ENCODE measurements at places on chromosomes 11 and 22.

DNA sequence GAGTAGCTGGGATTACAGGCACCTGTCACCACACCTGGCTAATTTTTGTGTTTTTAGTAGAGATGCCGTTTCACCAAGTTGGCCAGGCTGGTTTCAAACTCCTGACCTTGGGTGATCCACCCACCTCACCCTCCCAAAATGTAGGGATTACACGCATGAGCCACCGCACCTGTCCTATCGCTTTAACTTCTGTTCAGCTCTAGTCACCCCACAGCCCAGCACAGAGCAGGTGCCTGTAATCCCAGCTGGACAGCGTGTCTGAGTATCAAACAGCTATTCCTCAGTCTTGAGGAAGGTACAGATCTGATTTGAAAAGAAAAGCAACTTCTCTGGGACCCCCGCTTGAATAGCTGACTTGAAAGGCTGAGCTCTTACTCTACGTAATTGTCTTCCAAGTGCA lies 149.1 kb downstream of the CTTN start:
- no peak for DNase-seq

DNA sequence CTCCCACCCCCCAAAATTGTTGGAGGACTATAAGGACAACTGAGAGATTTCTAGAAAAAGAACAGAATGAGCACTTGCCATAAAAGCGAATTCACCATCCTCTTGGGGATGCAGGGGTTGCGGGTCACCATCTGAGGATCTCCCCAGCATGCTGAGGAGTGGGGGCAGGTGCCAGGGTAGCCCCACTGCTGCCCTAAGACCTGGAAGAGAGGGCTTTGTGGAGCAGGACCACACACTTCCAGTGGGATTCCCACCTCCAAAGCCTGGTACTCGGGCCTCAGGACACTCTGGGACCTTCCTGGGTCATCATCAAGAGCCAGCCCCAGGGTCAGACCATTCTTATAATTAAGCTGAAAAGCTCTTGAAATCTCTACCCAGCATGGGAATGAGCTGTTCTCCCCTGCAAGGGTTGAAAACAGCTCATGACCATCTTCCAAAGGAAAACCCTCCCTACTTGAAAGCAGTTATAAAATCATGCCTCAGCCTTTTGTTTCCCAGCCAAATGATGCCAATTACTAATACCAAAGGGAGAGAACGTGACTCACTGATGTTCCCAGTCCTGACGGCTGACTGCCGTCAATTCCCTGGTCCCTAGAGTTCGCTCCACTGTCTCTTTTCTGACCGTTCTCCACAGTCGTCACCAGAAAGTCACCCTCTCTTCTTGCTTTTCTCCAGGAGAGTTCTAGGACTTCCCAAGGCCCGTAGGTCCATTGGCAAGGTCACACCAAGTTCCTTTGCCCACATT lies 76.8 kb upstream of the CREB3L1 start:
- DNase-seq, result no peak

DNA sequence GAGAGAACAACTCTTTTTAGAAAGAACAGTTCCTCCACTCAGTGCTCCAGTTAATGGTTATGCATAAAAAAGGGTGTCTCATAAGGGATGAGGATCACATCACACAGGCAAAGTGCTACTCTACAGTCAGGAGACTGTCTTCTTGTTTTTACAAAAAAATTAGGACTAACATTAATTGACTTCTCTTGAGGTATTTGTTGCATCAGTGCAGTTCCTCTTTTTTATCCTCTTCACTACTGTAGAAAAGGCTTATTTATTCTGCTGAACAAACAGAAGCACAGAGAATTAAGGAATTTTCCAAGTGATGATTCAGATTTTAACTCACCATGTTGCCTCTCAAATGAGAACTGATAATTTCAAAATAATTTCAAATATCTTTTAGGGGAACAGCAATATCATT lies 1.9 kb downstream of the MMP8 start:
- no peak for DNase-seq

DNA sequence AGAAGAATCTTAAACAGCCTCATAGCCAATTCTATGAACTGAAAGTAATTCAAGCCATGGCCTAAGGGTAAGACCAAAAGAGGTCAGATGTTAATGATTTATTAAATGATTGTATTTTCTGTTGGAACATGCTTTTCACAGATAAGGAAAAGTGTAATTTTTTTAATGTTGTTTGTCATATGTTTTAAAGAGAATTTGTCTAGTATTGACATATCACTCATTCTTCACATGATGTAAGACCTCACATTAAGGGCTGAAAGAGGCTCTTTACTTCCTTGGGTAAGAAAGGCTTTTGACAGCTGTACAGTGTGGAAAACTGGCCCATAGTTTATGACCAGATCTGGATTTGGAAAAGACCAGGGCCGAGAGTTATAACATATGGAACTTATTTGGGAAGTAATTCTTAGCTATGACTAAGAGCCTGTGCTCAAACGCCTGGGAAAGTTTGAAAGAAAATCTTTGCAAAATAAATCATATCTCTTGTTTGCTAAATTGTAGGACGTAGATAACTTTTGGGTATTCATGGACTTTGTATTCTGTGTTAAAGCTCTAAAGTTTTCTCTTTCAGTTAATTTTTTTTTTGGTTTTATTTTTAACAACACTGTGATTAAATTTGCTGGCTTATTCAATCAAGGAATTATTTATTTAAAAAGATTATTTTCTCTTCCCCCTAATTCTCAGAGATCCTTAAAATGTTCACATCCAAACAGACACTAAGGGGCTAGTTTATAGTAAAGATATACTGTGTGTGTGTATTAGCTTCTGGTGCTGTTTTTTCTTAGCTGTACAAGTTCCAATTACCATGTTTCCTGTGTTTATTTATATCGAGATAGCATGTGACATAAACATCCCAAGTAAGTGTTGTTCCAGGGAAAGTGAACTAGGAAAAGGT lies 162.2 kb downstream of the ARHGAP42 start:
- DNase-seq, result no peak

GRCh38 chr11:94477624-94478023 lies 16.0 kb downstream of the MRE11 start:
- no peak for DNase-seq

DNA sequence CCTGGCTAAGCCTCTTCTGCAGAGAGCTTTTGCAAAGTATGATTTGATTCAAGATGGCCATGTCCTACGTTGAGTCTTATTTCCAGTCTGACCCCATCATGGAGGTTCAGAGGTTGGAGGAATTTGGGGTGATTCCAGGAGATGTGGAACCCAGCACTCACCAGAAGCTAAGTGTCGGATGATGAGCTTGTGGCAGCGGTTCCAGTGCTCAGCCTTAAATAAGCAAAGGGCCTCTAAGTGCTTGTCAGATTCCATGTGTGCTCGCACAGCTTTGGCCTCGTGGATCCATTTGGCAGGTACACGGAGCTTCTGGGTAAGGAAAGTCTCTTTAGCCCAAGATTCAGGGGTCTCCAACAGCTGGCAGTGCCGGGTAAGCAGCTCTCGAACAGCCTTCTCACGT lies 11.9 kb upstream of the CHRNA10 start:
- no peak for DNase-seq

DNA sequence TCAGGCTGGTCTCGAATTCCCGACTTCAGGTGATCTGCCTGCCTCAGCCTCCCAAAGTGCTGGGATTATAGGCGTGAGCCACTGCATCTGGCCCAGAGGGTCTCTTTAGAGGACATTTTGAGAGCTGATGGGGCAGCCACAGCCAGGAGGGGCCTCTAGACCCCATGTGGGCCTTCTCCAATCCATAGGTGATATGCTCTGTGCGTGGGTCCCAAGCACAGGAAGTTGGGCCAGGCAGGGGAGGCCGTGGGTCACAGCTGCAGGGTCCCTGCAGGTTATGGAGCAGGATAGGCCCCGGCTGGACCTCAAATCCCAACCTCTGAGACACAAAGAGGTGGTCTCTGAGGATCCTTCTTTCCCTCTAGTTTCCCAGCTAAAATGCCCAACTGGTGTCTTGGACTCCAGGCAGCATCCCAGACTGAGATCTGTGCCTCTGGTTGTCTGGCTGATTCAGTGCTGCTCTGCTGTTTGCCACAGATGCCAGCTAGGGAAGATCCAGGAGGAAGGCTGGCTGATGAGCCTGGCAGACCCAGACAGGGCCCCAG lies 1.5 kb downstream of the LRRC75B start:
- no peak for DNase-seq

GRCh38 chr11:94926271-94926625 lies 47.1 kb downstream of the CWC15 start:
- DNase-seq, result no peak

DNA sequence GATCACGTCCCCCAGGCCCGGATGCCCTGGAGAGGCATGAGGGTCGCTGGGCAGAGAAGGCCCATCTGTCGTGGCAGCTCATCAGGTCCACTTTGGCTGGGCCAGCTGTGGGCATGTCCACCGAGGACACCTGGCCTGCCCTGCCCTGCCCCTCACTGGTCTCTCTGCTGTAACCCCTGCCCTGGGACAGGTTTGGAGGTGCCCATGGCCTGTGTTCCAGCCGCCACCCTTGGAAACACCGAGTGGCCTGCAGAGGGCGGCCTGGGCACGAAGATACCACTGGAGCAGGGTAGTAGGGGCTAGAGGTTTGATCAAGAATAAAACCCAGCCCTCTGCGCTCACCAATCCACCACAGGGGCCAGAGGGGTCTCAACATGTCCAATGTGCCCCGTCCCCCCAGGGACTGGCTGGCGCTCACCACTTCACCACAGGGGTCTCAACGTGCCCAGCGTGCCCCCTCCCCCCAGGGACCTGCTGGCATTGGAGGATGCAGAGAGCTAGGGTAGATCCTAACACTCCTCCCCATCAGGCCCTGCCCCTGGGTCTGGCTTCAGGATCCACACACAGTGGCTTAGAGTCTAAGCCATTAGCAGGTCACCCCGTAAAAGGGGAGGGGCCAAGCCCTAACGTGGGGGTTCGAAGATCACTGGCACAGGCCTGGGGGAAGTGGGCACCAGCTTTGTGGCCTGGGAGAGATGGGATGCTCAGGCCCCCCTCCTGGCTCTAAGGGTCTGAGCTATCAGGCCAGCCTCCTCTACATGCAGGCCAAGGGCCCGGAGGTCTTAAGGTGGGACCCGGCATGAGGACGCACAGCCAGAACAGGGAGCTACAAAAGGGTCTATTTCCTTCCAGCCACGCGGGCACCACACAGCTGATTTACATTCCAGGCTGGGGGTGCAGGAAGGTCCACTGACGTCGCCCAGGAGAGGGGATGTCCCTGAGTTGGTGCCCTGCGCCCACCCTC lies 1.3 kb upstream of the HDAC10 start:
- DNase-seq, result peak; percentile 69

DNA sequence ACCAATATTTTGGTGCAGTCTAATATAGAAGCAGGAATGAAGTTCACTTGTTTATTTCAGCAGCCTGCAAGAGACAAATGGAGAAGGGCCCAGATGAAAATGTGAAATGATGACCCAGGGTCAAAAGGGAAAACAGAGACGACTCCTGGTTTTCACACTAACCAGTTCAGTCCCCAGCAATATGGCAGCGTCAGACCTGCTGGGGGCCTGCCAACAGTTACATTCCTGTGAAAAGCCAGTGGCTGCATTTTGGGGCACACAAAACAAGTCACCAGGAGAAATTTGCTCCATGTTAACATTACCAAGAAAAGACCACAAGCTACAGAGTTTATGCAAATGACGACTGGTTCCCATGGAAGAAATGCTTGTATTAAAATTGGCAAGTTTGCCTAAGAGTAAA lies 80.2 kb downstream of the CCDC34 start:
- no peak for DNase-seq

GRCh38 chr22:25025491-25026400 lies 73.2 kb downstream of the KIAA1671 start:
- no peak for DNase-seq

GRCh38 chr22:23230348-23231068 lies 50.2 kb downstream of the BCR start:
- DNase-seq, result no peak

DNA sequence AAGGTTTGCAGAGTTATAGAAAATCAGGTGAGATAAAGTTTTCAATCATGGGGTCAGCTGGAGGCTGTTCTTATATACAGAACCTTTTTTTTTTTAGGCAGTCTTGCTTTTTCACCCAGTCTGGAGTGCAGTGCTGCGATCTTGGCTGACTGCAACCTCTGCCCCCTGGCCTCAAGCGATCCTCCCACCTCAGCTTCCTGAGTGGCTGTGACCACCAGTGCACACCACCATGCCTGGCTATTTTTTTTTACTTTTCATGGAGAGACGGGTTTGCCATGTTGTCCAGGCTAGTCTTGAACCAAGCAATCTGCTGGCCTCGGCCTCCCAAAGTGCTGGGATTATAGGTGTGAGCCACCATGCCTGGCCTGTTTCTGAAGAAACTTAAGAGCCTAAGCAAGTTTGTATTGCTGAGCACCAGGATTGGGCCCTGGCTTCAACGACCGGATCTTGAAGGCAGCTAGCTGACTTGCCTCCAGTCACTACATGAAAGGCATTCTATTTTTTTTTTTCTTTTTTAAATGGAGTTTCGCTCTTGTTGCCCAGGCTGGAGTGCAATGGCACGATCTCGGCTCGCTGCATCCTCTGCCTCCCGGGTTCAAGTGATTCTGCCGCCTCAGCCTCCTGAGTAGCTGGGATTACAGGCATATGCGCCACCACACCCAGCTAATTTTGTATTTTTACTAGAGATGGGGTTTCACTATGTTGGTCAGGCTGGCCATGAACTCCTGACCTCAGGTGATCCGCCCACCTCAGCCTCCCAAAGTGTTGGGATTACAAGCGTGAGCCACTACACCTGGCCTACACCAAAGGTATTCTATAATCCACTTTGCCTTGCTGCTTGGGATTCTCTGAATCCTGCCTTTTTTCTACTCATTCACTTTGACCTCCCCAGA lies 7.6 kb downstream of the XBP1 start:
- no peak for DNase-seq

- DNase-seq, result no peak
Observed at GRCh38 chr22:48182846-48183805, 1420.7 kb downstream of the TBC1D22A start.

- no peak for DNase-seq
Observed at GRCh38 chr11:92796744-92797143, 172.7 kb upstream of the MTNR1B start.

- no peak for DNase-seq
Observed at GRCh38 chr11:47236482-47236881, 12.1 kb downstream of the ACP2 start.

GRCh38 chr22:39463931-39464390 lies 7.1 kb downstream of the MGAT3 start:
- DNase-seq, result no peak

- DNase-seq, result peak; percentile 71
Observed at GRCh38 chr11:123580557-123581275, 73.7 kb downstream of the SCN3B start.

DNA sequence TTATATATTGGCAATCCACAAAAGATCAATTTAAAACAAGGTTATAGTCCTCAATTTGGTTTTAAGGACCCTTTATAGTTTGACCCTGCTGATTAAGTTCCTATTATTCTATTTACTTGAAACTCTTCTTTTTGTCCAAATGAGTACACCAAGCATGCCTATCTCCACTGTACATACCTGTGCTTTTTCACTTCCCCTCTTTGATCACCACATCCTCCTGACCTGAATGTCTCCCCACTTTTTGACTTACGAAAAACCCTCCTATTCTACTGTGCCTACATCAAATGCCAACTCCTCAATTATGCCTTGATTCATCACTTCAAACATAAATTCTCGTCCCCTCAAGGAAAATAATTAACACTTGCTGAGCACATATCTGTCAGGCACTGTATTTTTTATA lies 113.5 kb downstream of the SOX6 start:
- no peak for DNase-seq

- no peak for DNase-seq
Observed at GRCh38 chr11:10412266-10412665, 42.8 kb upstream of the AMPD3 start.

- DNase-seq, result peak; percentile 42
Observed at GRCh38 chr11:99015634-99016454, 4.9 kb upstream of the CNTN5 start.

All from naive thymus-derived CD4-positive, alpha-beta T cell (primary cell).